K562 (cell line): ENCODE measurements at places on chromosomes 7 and 10. TPM values are rescaled to one million over a fixed set of nuclear protein-coding genes. Genes with fewer than 3 reads are reported as not detected.

DNA sequence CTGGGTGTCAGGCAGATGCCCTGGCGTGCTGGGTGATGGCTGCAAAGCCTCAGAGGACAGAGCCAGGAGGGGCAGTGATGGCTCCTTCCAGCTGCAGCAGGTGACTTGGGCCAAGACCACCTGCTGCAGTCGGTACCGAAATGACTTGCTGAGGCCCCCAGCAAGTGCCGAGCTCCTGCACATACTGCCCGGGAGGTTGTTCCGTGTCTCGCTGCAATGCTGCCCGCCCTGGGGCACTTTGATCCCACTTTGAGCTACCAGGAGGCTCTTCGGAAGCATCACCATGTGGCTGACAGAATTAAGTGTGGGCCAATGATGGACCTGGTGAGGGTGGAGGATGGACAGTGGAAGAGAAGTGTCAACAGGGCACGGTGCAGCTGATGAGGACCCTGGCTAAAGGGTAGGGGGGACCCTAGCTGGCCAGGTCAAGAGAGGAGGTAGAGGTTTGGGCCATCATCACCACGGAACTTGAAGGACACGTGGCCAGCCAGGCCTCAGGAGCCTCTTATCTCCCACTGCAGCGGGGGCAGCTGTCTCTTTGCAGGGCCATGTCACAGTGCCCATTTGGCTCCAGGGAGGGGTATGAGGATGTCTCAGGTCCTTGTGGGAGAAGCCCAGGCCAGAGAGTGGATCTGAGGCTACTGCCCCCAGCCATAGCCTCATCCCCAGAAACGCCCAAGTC is 51.1 kb upstream of the NANOS1 start:
- no peaks in the 10 kb centered on the region for H3K27me3 ChIP-seq
- no peak for DNase-seq
- H3K4me3 ChIP-seq: no peak overlapping the region
- no peak overlapping the region for H3K27ac ChIP-seq

DNA sequence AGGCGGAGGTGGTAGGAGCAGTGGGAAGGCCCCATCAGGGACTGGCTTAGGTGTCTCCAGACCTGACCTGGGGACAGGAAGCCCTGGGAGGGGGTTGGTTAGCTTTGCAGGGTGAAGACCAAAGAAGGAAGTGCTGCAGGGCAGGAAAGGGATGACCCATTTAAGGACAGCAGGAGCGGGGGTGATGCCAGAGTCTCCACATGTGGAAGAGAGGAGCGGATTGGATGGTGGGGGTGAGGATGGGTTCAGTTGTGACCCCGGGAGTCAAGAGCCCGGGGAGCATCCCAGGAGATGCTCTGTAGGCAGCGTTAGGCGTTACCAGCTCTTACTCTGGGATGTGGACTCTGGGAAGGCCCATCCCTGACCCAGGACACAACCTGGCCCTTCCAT is 3.1 kb upstream of the LDB3 start:
- H3K4me1 ChIP-seq: peaks cover 9% of the 10 kb centered on the region
- DNase-seq: no peak
- no peaks in the 10 kb centered on the region for H3K36me3 ChIP-seq

DNA sequence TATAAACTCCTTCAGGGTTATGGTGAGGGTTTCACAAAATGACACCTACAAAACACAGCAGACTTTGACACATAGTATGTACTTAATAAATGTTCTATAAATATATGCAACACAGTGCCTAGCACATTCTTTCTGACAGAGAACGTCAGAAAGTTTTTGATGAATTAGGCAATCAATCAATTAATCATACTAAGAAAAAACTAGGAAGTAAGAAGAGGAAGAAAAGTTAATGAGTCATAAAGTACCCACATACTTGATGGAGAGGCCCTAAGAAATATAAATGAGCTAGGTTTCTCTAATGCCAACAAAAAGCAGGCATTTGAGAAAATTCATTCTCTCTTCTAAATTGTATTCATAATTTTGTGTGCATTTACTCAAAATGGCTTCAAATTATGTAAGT is 192.7 kb upstream of the VWC2 start:
- H3K4me1 ChIP-seq: no peaks in the 10 kb centered on the region
- no peaks in the 10 kb centered on the region for H3K36me3 ChIP-seq
- H3K27ac ChIP-seq: no peak overlapping the region
- DNase-seq: no peak
- H3K4me3 ChIP-seq: no peak overlapping the region

- H3K27me3 ChIP-seq: no peaks in the 10 kb centered on the region
- DNase-seq: peak; percentile 62
- peaks cover 16% of the 10 kb centered on the region for H3K4me1 ChIP-seq
- H3K36me3 ChIP-seq: peaks cover 3% of the 10 kb centered on the region; the same call in 1 of the 3 replicates
These were observed 844 bp downstream of the FBXW4 start for GRCh38 chr10:101693978-101694673.

GRCh38 chr7:107122486-107122911 is 46.3 kb upstream of the HBP1 start:
- no peak for DNase-seq
- no peaks in the 10 kb centered on the region for H3K27me3 ChIP-seq
- H3K27ac ChIP-seq: no peak overlapping the region
- H3K4me3 ChIP-seq: no peak overlapping the region

GRCh38 chr7:151851782-151852181 is 25.1 kb downstream of the PRKAG2 start:
- H3K4me1 ChIP-seq: peaks cover 6% of the 10 kb centered on the region; the same call in 1 of the 2 replicates
- H3K4me3 ChIP-seq: no peak overlapping the region
- H3K27me3 ChIP-seq: peaks cover 78% of the 10 kb centered on the region
- H3K27ac ChIP-seq: no peak overlapping the region
- no peaks in the 10 kb centered on the region for H3K36me3 ChIP-seq
- DNase-seq: no peak

GRCh38 chr10:63795094-63795860 is 274.1 kb downstream of the REEP3 start:
- no peak overlapping the region for H3K4me3 ChIP-seq
- H3K27me3 ChIP-seq: no peaks in the 10 kb centered on the region
- no peak for DNase-seq
- H3K27ac ChIP-seq: no peak overlapping the region
- H3K36me3 ChIP-seq: no peaks in the 10 kb centered on the region

DNA sequence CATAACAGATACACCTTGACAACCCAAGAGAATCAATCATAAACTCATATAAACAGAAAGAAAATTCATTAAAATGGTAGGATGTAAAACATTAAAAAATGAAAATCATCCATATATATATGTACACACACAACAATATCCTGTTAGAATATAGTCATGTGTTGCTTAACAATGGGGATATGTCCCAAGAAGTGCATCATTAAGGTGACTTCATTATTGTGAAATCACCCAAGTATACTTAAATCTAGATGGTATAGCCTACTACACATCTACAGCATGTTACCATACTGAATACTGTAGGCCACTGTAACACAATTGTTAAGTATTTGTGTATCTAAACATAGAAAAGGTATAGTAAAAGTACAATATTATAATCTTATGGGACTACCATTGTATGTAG is 115.8 kb upstream of the TMEM168 start:
- H3K36me3 ChIP-seq: peaks cover 5% of the 10 kb centered on the region; the same call in 1 of the 3 replicates
- no peaks in the 10 kb centered on the region for H3K27me3 ChIP-seq
- H3K4me3 ChIP-seq: no peak overlapping the region
- H3K4me1 ChIP-seq: no peaks in the 10 kb centered on the region

- H3K4me3 ChIP-seq: no peak within 1 kb of the TSS
- no peak within 1 kb of the TSS for H3K27ac ChIP-seq
These were observed at the start of gene COL1A2 for GRCh38 chr7:94394437-94395140. Gene COL1A2, plus strand, starts transcription at chr7:94394895. Its CDS starts 137 bp downstream, at chr7:94395032.

GRCh38 chr10:59376846-59377245 is 14.5 kb upstream of the FAM13C start:
- no peaks in the 10 kb centered on the region for H3K36me3 ChIP-seq
- no peaks in the 10 kb centered on the region for H3K27me3 ChIP-seq
- no peaks in the 10 kb centered on the region for H3K4me1 ChIP-seq
- H3K4me3 ChIP-seq: no peak overlapping the region
- no peak for DNase-seq

Gene SRGN
- total RNA-seq: 173 and 193 TPM in 2 replicates

Gene NUTM2E
- 0.09 and 0.20 TPM in 2 replicates for total RNA-seq

Gene ACBD7
- total RNA-seq: 0.60 and 0.98 TPM in 2 replicates

Gene SORCS1
- 2.7 TPM in 2 replicates for total RNA-seq

Gene CCAR1
- total RNA-seq: 88.0 and 102 TPM in 2 replicates

Gene GOT1
- total RNA-seq: 77.0 and 78.2 TPM in 2 replicates
